Nephron progenitor cell (in vitro differentiated cells): ENCODE measurements at places on chromosomes 16 and 17.

DNA sequence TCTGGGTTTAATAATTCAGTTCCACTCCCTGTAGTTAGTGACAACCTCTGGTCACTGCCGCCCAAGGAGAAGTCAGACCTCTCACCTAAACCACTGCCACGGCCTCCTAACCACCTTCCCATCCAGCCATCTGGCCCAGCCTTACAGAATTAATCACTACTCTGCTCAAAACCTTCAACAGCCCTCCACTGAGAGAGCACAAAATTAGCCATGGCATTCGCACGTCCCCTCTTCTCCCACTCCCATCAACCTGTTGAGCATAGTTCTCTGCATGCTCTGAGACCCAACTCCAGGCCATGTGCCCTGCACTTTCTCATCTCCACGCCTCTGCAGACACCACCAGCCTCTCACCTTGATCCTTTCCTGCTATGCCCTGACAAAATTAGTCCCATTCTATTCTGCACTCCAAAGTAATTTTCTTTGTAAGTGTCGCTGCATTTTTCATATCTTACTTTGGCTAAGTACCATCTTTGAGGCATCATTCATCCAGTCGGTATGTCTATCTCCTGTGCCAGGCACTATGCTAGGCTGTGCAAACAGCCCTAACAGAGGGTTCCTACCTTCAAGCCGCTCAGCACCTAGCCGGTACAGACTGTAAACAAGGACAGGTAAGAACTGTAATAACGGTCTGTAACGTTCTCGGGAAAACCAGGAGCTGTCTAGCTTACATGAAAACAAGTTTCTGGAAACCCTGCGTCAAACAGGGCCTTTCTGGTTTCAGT, 963 bp downstream of the COPRS start:
- H3K27me3 ChIP-seq = peaks cover 6% of the 10 kb centered on the region
- H3K36me3 ChIP-seq = peaks cover 26% of the 10 kb centered on the region
- peak overlapping the region; percentile 24 for H3K27ac ChIP-seq
- no peak for DNase-seq

- peaks cover 43% of the 10 kb centered on the region for H3K36me3 ChIP-seq
- H3K4me1 ChIP-seq = peaks cover 31% of the 10 kb centered on the region
- peak overlapping the region; percentile 5 for H3K4me3 ChIP-seq
- DNase-seq = no peak
Observed at GRCh38 chr16:8851761-8852403, 16.9 kb downstream of the CARHSP1 start.

GRCh38 chr17:32527146-32527545, 40.4 kb downstream of the CDK5R1 start:
- H3K4me1 ChIP-seq = peaks cover 17% of the 10 kb centered on the region
- H3K4me3 ChIP-seq = no peak overlapping the region
- no peak for DNase-seq
- H3K36me3 ChIP-seq = no peaks in the 10 kb centered on the region
- H3K27ac ChIP-seq = no peak overlapping the region

GRCh38 chr16:22055881-22056280, 36.5 kb upstream of the VWA3A start:
- no peak overlapping the region for H3K4me3 ChIP-seq
- no peaks in the 10 kb centered on the region for H3K4me1 ChIP-seq
- peak; percentile 14 for DNase-seq
- H3K27me3 ChIP-seq = no peaks in the 10 kb centered on the region

- peaks cover 74% of the 10 kb centered on the region for H3K4me1 ChIP-seq
- peaks cover 27% of the 10 kb centered on the region for H3K27me3 ChIP-seq
- peak overlapping the region; percentile 72 for H3K4me3 ChIP-seq
- no peak overlapping the region for H3K27ac ChIP-seq
Observed at GRCh38 chr17:43720311-43721060, 38.1 kb downstream of the SOST start.

- peaks cover 73% of the 10 kb centered on the region for H3K4me1 ChIP-seq
- no peak overlapping the region for H3K27ac ChIP-seq
- no peaks in the 10 kb centered on the region for H3K36me3 ChIP-seq
- H3K4me3 ChIP-seq = peak overlapping the region; percentile 13
Observed at GRCh38 chr17:36849871-36850348, 87.4 kb upstream of the LHX1 start.

- no peak for DNase-seq
- peaks cover 47% of the 10 kb centered on the region for H3K4me1 ChIP-seq
- no peaks in the 10 kb centered on the region for H3K27me3 ChIP-seq
- H3K4me3 ChIP-seq = peak overlapping the region; percentile 7
Observed at GRCh38 chr17:82560802-82561428, 41.4 kb downstream of the FOXK2 start.

- no peaks in the 10 kb centered on the region for H3K36me3 ChIP-seq
- no peak for DNase-seq
- H3K4me3 ChIP-seq = no peak overlapping the region
- H3K4me1 ChIP-seq = peaks cover 18% of the 10 kb centered on the region
- H3K27ac ChIP-seq = no peak overlapping the region
Observed at GRCh38 chr17:62098623-62099231, 33.6 kb upstream of the MED13 start.

DNA sequence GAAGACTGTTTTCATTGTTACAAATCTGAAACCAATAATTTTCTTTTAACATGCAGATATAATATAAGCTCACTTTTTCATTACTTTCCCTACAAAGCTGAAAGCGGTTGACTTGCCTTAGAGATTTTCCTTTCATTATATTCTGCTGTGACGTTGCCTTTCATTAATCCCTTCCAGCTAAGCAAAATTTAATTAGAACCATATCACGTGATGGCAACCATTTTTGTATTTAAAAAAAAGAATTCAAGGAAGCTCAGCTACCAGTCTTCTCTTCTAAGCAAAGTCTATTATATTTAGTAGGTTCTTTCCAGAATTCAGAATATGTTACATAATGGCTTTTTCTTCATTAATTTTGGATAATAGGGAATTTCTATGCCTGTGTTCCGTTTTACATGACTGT, 186.5 kb downstream of the PRKCA start:
- no peak overlapping the region for H3K4me3 ChIP-seq
- peaks cover 3% of the 10 kb centered on the region for H3K27me3 ChIP-seq
- no peak overlapping the region for H3K27ac ChIP-seq
- DNase-seq = no peak
- peaks cover 17% of the 10 kb centered on the region for H3K4me1 ChIP-seq
